Right renal pelvis (tissue), 4 donors: ENCODE measurements at places on chromosomes 3 and 15. TPM values are rescaled to one million over a fixed set of nuclear protein-coding genes. Genes with fewer than 3 reads are reported as not detected.
A peak's percentile ranks its signal among the peaks of the same experiment; 100 is the strongest.

The SEMA3B gene
- polyA plus RNA-seq = 92.7 TPM

DNA sequence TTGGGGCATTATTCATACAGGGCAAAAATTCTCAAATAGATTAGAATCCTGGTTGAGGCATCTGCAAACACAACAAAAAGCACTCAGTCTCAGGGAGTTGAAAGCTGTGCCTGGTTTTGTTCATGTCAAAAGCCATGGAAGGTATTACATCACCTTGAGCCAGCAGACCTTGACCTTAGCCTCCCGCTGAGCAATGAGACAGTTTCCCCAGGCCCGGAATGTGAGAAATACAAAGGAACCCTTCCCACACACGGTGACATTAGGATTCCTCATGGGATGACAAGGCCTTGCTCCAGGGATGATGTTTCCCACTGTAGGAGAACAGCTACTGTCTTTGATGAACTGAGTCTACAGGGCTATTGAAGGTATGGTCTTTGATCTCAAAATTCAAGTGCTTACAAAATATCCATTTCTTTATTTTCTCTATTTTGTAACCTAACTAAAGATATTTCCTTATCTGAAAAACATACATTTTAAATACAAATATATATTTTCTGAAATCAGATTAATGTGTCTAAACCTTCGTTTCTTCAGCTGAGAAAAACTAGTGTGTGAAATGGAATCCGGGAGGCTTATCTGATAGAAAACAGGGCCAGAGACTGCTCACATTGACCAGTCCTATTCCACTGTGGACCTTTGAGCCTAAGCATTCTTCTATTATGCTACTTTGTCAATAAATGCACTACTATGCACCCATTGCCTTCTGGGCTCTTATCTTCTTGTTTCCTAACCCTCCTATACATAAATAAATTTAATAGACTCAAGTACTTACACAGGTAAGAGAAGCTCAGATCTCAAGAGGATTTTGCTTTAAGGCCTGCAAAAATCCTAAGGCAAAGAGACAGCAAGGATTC is 298.2 kb downstream of the KBTBD8 start:
- no peak for DNase-seq

GRCh38 chr15:35886765-35887164 is 340.8 kb upstream of the DPH6 start:
- no peak for DNase-seq

GRCh38 chr3:146421819-146422759 is 47.3 kb downstream of the PLSCR2 start:
- DNase-seq = no peak

The SLC24A5 gene
- 0.93 TPM for polyA plus RNA-seq

The ITIH4 gene
- polyA plus RNA-seq = 7.1 TPM

The MYZAP gene
- 8.4 TPM for polyA plus RNA-seq

DNA sequence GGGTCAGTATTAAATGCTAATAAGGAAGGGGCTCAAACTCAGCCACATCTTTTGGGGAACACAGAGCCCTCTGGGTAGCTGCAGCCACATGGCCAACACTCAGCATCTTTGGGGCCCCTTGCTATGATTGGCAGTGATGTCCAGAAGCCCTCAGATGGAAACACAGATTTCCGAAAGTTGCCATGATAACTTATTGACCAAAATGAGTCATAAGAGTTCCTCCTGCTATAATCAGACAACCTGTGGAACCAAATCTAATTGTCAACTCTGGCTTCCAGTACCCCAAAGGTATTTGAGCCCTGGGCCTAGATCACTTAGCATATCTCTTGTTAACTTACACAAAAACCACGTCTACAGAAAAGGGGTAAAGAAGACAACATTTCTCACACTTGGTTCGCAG is 392.2 kb downstream of the KCNH8 start:
- no peak for DNase-seq

The SPATA12 gene
- not detected for polyA plus RNA-seq

The SLC22A14 gene
- 0.57 TPM for polyA plus RNA-seq

DNA sequence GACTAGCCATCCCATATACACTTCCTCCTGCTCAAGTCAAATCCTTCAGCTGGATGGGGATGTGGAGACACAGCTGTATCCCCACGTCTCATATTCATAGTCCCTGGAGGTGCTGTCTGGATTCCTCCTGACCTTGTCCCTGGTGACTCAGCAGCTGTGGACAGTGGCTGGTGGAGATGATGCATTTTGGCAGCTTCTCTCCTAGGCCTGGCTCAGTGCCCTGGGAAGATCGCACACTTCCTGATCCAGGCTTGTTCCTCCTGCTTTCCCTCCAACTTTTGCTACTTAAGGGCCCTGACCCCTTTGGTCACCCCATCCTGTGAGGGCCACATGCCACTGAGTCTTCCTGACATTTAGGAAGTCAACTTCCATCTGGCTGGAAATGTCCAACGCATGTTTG is 44.4 kb downstream of the ADAMTSL3 start:
- DNase-seq = no peak

DNA sequence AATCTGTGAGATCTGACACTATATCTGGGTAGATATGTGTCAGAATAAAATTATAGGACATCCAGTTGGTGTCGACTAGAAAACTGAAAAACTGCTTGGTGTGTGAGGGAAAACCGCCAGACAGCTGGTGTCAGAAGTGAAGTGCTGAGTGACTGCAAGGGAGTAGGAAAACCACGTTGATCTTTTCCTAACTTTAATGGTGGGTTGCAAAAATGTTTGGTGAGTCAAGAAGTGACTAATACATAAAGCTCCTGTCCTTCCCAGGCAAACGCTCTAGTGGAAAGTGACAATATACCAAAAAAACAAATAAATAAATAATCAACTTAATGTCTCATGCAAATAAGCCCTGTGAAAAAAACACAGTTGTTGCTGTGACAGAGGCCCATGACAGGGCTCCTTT is 7.3 kb upstream of the CD96 start:
- DNase-seq = no peak

DNA sequence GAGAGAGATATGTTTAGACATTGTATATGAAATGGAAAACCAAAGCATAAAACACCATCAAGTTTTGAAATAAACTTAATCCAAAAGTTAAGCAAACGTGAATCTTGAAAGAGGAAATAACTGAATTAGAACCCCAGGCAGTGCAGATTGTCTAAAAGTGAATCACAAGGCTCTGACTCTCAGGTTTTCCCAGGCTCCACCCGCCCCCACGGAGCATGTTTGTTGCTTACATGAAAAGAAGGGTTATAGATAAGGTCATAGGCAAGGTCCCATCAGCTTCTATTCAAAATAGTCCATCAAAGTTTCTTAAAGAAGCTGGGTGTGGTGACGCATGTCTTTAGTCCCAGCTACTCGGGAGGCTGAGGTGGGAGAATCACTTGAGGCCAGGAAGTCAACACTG is 29.0 kb upstream of the SLMAP start:
- no peak for DNase-seq

DNA sequence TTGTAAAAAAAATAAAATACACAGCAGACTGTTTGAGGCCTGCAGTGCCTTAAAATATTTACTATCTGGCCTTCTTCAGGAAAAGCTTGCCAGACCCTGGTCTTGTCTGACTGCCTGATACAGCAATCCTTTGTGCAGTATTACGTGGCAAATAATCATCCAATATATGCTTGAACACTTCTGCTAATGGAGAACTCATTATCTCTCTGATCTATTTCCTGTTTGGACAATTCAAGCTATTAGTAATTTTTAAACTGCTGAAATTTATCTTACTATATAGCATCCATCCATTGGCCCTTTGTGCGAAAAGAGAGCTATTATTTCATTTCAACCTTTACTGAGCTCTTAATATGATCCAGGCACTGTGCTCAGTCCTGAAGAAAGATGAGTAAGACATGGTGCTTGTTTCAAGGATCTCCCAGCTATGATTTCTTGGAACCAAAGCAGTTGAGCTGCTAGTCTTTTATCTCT is 15.9 kb downstream of the ATG7 start:
- DNase-seq = no peak

DNA sequence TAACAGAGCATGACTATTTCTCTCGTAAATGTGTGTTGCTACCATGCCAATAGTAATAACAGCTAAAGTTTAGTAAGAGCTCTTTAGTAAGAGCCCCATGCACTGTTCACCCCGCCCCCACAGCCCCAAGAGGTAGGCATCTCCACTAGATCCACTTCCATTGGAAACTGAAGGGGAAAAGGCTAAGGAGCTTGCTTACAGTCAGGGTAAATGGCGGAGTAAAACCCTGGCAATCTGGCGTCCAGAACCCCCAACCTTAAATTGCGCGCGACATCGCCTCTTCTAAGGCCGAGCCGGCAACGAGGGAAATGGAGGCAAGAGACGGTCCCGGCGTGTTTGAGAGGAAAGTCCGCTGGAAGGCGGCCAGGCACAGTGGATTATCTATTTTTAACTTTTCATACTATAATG is 654 bp upstream of the C3orf38 start:
- DNase-seq = no peak

DNA sequence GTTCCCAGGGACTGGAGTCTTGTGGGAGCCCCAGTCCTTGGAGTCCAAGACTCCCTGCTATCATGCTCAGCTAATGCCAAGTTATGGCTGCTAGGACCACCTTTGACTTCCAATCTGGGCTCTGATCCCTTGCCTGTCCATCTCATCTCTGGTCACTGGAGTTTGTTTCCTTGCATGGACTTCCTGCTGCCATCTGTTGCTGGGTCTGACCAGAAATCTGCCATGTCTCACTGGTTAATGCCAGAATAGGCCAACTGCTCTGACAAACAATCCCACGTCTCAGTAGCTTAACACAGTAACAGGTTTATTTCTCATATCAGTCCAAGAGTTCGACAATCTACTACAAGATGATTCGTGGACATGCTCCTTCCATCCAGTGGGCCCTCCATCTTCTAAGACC is 10.1 kb upstream of the GLCE start:
- no peak for DNase-seq

The GP9 gene
- 1.00 TPM for polyA plus RNA-seq

The ALDH1A2 gene
- 341 TPM for polyA plus RNA-seq

GRCh38 chr15:33132722-33133345 is 61.7 kb downstream of the FMN1 start:
- DNase-seq = peak; percentile 49

DNA sequence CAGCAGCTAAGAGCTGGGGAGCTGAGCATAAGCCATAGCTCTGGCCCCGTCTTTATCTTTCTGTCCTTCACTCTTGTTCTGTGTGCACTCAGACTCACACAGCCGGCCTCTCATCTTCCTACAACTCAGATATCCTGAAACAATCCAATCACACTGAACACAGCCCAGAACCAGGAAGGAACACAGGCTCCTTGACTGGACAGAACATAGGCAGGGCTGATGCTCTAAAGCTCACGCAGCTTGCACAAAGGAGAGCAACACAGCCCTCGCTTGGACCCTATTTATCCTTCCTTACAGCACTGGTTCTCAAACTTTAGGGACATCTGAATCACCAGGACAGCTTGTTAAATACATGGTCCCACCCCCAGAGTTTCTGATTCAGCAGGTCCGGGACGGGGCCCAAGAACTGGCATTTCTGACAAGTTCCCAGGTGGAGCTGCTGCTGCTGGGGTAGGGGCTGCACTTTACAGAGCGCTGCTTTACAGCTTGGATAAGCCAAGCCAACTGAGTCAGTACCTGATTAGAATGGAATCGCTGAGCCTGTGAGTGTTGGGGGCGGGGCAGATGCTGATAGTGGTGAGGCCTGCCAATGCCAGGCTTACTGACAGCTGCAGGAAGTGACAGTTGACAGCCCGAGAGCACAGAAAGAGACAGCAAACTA is 65.1 kb downstream of the MRPL46 start:
- DNase-seq = no peak

DNA sequence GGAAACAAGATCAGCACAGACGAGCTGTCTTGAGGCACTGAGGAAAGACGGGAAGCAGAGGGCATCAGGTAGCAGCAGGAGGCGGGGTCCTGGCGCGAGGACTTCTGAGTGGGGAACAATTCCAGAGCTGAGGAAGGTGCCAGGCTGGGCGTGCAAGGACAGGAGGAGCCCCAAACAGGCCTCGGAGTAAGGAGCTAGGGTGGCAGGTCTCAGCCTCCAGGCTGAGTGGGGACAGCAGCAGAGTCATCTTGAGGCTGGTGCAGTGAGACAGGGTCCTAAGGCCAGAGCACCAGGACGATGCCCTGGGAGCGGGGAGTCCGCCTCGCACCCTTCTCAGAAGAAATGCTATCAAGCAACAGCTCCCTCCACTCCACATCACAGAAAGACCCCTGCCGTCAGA is 78.4 kb downstream of the PCSK6 start:
- DNase-seq = no peak

DNA sequence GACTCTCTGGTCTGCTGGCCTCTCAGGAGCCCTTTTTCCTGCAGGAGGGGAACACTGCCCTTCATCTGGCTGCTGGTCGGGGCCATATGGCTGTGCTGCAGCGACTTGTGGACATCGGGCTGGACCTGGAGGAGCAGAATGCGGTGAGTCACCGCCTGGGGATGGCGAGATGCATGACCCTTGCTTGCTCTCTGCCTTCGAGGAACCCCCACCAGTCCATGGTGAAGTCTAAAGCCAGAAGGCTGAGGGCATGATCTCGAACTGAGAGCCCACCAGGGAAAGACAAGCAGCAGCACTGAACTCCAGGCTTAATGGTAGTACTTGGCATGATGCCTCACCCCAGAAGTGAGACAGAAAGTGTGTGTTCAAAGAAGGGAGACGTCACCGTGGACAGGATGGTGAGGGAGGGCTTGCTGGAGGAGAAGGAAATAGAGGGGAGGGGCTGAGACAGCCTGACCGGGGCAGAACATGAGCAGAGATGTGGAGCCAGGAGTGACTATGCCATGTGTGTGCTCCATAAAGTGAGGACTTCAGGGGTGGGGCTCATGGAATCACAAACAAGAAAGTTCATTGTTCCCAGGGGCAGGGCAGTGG is 19.2 kb downstream of the ANKDD1A start:
- no peak for DNase-seq

- DNase-seq = no peak
These were observed 54.1 kb upstream of the TMEM158 start for GRCh38 chr3:45280232-45280631.

The UBE2E2 gene
- 63.8 TPM for polyA plus RNA-seq

The EFHB gene
- 5.3 TPM for polyA plus RNA-seq

DNA sequence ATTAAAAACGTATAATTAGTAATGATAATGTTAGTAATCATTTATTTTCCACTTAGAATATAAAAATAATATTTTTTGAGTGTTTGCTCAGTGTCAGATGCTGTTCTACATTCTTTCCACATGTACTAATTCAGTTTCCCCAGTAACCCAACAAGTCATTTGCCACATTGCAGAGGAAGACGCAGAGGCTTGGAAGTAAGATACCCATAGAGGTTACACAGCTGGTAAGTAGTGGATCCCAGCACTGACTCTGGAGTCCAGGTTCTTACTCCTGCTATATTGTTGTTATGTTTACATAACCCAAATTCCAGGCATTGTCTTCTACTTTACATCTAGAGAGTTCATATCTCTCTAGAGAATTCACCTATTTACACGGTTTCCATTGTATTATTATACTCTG is 48.2 kb upstream of the MYO5C start:
- no peak for DNase-seq

DNA sequence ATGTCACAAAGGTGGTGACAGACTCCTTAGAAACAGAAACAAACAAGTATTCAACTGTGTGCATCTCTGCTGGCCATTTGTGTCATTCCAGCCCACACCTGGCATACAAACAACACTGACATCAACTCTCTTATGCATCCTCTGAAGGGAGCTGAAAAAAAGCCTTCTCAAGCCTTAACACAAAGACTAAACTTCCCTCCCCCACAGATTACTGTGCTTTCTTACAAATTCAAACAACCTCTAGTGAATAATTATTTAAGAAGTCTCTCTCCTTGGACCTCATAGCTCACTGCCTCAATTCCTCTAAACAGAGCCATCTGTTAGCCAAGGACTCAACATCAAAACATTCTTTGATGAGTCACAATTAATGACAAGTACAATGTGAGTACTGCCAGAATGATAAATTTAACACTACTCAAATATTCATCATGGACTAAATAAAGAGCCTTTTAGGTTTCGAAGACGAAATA is 132.1 kb downstream of the WDR76 start:
- peak; percentile 4 for DNase-seq
